NCI-H1930 (cell line): ENCODE measurements at places on chromosomes 2 and 18.
A peak's percentile ranks its signal among the peaks of the same experiment; 100 is the strongest.

DNA sequence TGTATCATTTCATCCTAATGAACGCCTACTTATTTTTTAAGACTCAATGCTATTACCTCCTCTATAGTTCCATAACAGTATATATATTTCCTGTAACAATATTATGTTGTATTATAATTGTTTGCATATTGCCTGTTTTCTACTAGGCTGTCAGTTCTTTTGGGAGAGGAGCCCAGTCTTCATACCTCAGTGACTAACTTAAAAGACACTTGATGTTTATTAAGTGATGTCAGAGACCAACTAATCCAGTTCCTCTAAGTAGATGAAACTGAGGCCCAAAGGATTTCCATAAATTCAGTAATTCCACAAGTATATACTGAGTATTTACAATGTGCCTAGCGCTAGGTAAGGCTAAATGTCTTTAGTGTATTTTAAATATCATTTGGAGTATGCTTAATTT is 48.9 kb upstream of the AAK1 start:
- no peak for DNase-seq

GRCh38 chr18:36734596-36734995 is 94.2 kb downstream of the TPGS2 start:
- DNase-seq, result no peak

GRCh38 chr2:64019083-64019974 is at the start of gene VPS54:
Gene VPS54, minus strand, starts transcription at chr2:64019428. Its CDS starts 35,429 bp downstream, at chr2:63983999.
- peak; percentile 35 for DNase-seq

DNA sequence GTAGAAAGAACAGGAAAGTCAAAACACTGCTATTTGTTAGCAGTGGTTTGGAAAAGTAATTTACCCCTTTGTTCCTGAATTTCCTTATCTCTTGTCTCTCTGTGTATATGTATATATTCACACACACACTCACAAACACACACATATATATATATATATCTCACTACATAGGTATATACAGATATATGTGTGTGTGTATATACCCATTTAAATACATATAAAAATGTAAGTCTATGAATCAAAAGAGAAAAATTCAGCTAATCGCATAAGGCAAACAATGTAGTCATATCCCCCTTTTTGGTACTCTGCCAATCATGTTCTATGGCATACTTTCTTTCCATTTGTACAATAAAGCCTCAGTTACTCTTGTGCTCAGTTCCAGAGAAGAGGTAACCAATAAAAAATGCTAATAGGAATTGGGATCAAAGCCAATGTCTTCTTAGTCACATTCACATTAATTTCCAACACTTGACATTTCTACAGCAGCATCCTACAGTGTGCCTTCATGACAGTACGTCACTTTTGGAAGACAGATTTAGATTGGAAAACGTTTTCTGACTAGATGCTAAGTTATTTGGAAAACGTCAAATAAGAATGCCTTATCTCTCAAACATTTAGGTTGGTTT is 94.6 kb downstream of the MC4R start:
- no peak for DNase-seq

- DNase-seq, result peak; percentile 33
Observed at GRCh38 chr2:112259509-112260294, 4.9 kb upstream of the ZC3H8 start.

DNA sequence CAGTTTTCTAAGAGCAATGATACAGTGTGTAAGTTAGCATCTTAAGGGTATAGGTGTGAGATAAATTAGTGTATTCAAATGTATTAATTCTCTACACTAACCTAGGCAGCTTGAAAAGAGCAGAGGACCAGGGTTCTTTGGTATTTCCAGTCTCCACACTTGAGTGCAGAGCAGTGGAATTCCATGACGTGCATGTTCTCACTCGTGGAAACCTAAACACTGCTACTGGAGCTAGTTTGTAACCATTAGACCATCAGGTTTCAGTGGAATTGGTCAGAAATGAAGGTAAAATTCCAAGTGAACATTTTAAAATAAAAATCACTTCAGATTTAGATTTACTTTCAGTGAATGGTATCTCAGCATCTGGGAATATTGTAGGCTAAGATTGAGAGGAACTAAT is 9.0 kb downstream of the SPTBN1 start:
- DNase-seq, result no peak

DNA sequence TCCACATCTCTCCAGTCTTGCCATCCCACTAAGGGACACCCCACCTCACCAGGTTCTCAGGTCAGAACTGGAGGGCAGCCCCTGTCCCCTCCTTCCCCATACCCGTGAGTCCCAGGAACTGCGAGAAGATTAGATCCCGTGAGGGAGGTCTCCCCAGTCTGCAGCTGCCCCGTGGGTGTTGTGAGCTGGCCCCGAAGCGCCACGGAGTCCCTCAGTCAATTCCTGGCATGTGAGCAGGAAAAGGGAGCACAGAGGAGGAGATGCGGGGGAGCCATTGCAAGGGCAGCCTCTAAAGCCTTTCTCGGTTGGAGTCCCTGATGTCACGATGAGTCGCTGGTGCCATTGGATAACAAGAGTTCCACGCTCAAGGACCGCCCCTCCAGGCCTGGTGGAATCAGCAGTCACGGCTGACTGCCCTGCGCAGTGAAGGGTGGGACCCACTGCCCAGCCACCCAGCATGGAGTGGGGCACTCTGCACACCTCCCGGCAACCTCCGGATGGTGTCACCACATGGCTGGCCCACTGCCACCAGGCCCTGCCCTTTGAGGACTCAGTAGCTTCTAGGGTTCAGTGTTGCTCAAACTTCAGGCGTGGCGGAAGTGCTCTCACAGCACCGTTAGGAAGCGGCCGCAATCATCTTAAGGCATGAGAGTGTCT is 434.9 kb upstream of the MYT1L start:
- DNase-seq, result no peak

- no peak for DNase-seq
Observed at GRCh38 chr18:26741758-26742157, 123.7 kb downstream of the AQP4 start.

DNA sequence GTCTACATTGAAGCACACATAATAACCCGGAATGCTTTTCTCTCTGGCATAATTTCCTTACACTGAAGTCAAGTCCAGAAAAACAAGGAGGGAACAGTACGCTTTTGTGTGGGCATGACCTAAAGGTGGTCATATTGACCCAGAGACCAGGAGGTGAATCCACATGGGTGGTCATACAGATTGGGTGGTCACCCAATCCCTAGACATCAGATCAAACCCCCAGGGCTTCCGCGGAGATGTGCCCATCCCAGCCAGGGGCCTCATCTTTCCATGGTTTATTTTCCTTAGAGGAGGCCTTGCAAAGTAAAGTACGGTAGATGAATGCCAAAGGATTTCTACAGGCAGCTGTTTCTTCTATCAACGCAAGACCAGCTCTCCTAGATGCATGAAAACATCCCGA is 38.8 kb downstream of the FAM168B start:
- DNase-seq, result no peak

- no peak for DNase-seq
Observed at GRCh38 chr2:150169237-150169629, 318.2 kb downstream of the RND3 start.

GRCh38 chr2:9720352-9721093 is 89.7 kb upstream of the YWHAQ start:
- DNase-seq, result no peak

DNA sequence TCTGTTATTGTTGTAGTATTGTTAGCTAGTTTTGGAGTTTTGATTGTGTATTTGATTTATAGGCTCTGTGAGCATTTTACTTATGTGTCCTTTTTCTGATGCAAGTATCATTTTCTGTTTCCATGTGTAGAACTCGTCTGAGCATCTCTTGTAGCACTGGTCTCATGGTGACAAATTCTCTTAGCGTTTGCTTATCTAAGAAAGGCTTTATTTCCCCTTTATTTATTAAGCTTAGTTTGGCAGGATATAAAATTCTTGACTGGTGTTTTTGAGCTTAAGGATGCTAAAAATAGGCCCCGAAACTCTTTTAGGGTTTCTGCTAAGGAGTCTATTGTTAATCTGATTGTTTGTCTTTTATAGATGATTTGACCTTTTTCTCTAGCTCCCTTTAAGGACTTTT is 57.6 kb upstream of the THUMPD2 start:
- no peak for DNase-seq

DNA sequence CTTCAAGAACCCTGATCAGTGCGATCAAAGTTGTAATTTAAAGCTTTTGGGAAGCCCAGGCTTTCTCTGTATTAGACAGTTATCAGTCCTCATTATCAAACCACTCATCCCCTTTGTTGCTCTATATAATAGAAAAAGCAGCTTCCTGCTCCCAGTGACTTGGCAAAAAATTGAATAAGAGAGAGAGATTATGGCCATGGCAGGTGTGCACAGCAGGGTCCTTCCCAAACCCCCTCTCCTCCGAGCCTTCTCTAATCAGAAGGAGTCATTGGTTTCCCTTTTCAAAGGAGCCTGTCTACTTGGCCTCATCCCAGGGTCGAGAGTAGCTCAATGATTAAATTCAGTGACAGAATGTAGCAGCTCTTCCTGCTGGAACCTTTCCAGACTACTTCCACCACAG is 81.5 kb downstream of the SEMA4F start:
- no peak for DNase-seq

- DNase-seq, result no peak
Observed at GRCh38 chr18:31261792-31262582, 56.0 kb upstream of the DSG1 start.

DNA sequence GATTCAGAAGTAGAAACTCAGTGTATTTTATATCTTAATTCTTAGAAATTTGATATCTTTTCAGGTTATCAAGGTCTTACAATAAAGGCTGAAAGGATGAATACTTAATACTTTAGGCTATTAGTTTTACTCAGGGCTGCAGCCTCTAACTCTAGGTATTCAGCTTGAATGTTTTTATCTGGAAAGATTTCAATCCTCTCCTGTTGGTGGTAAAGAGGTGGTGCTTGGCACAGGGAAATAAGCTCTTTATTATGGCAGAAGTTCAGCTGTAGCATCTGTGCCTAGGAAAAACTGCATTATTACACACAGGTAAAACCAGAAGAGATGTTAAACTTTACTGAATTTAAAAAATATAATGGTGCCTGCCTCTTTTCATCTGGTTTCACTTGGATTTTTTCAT is 11.1 kb downstream of the ACVR2A start:
- DNase-seq, result no peak

DNA sequence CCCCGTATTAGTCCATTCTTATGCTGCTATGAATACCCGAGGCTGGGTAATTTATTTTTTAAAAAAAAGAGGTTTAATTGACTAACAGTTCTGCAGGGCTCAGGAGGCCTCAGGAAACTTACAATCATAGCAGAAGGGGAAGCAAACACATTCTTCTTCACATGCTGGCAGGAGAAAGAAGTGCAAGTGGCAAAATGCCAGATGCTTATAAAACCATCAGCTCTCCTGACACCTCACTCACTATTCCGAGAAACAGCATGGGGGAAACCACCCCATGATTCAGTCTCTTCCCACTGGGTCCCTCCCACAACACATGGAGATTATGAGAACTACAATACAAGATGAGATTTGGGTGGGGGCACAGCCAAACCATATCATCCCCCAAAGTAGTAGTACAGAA is 2148.5 kb upstream of the PIK3C3 start:
- no peak for DNase-seq

DNA sequence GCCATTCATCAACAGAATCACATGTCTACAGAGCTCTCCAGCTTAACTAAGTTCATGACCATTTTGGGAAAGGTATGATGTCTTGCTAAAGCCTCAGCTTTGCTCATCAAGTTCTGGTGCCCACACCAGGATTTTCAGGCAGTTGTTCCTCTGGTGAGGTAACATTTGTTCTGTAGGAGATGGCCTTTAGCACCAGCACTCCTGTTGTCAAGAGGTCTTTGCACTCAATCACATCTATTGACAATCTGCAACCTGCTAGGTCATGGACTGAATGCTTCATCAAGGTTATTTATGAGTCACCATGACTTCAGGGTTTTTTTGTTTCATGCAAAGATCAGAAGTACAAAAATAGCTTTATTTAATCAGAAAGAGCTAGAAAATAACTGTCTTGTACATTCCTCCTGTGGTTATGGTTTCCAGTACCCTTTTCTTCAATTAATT is 36.6 kb upstream of the VIT start:
- DNase-seq, result no peak

DNA sequence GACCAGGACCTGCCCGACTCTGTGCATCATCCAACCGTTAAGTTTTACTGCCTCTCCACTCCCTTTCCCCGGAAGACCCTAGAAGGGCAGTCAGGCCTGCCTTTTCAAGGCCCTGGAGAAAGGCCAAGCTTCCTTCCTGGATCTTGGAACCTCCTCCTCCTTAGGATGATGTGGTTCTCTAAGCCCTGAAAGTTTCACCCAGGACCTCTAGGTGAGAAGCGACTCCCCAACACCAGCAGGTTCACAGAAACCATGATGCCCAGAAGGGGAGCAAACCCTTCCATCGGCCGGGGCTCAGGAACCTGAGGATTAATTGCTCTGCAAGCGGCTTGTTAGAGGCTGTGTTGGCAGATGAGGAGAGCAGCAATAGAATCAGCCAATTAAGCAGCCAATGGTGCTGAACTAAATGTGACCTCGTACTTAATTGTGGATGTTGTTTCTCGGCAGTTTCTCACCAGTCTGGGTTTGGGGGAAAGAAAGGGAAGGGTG is 94.2 kb upstream of the FZD7 start:
- DNase-seq, result no peak

- no peak for DNase-seq
Observed at GRCh38 chr2:71608034-71608433, 154.7 kb downstream of the DYSF start.

DNA sequence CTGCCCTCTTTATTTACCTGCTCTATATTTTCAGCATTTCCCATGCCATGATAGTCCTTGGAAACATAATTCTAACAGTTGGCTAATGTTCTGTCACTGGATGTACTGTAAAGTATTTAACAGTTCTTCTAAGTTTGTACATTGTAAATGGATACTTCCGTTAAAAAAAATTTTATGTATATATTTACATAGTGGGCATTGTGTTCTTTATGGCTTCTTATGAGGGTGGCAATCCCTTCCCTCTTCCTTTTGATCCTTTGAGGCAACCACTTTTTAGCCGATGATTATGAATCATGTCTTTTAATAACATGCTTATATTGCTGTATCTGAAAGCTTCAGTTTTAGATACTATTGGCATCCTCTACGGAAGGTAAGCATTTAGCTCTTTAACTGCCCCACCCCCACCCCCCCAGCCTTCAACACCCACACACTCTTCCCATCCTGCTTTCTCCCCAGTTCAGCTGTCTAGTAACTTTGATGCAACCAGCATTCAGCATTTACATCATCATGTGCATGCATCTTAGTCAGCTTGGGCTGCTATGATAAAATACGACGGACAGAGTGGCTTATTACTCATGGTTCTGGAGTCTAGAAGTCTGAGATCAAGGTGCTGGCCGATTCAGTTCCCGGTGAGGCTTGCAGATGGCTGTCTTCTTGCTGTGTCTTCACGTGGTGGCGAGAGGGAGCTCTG is 21.0 kb upstream of the EDAR start:
- no peak for DNase-seq

GRCh38 chr2:115543024-115543423 is 1100.6 kb downstream of the DPP10 start:
- DNase-seq, result no peak

- DNase-seq, result no peak
Observed at GRCh38 chr2:171025214-171025613, 96.2 kb downstream of the GORASP2 start.
